ENCODE measurements at places on chromosomes 1 and 21. TPM values are rescaled to one million over a fixed set of nuclear protein-coding genes. Genes with fewer than 3 reads are reported as not detected.

GRCh38 chr21:34027721-34028461, 45.5 kb upstream of the MRPS6 start:
- DNase-seq, result no peak

DNA sequence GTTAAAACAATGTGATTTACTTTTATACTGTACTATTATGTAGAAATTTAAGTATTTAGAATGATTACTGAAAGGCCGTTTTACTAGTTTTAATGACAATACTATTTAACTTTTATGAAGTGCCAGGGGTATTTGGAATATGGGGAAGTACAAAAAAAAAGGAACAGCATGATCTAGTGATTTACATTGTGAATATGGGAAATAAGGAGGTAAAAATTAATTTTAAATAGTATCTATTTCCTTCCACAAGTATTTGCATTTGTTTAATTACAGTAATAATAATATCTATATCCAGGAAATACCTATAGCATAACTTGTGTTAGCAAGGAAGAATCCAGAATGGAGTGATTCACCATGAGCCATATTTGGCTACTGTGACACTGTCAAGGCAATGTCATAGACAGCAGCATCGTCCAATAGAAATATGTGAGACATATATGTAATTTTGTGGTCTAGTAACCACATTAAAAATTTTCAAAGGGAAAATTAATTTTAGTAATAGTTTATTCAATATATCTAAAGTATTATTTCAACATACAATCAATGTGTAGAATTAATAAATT, 22.0 kb downstream of the CNST start:
- DNase-seq, result no peak

DNA sequence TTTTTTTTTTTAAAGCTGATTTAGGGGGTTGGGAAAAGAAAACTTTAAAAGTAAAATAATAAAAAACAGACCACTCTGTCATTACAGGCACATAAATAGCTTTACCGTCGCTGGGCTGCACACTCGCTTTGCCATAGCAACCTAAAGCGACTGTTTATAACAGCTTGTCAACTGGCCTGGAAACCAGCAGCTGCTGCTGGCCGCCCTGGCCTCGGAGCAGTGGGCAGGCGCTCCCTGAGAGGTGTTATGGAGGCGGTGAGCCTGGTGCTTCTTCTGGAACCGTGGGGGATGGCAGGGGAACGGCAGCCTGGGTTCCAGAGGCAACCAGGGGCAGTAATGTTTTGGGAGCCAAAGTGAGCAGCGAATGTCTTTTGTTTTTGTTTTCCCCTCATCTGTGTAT, 45.7 kb downstream of the ATP2B4 start:
- DNase-seq, result peak; percentile 73

DNA sequence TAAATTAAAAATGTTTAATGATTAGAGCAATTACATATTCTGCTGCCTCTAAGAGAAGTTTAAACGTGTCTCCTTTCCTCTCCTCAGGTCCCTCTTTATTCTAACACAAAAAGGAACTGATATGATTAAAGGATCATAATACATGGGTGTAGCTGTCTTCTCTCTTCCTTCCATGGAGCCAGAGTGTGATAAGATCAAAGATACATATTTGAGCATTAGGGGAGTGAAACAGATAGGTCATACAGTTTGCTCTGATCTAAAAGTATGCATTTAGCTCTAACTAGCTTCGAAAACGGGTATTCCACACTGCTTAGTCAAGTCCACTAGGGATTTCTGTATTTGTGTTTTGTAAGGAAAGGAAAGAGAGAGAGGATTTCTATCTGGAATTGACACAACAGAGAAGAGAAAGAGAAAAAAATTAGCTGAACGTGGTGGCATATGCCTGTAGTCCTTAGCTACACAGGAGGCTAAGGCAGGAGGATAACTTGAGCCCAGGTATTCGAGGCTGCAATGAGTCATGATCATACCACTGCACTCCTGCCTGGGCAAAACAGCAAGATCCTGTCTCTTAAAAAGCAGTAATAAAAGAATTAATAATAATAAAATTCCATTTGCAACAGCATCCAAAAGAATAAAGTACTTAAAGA, 63.1 kb downstream of the CDC42BPA start:
- DNase-seq, result no peak

DNA sequence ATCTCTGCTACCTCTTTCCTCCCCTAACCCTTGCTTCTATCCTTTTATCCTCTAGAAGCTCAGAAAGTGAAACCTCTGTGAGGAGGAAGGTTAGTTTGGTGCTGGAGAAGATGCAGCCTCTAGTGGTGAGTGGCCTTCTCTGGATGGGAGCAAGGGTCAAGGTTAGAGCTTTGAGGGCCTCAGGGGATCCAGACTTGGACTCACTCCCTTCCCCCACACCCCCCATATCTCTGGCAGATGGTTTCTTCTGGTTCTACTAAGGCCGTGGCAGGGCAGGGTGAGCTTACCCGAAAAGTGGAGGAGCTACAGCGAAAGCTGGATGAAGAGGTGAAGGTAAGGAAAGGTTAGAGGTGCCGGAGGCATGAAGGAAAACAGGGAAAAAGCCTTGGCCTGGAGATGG, 9.2 kb downstream of the CGN start:
- DNase-seq, result no peak

DNA sequence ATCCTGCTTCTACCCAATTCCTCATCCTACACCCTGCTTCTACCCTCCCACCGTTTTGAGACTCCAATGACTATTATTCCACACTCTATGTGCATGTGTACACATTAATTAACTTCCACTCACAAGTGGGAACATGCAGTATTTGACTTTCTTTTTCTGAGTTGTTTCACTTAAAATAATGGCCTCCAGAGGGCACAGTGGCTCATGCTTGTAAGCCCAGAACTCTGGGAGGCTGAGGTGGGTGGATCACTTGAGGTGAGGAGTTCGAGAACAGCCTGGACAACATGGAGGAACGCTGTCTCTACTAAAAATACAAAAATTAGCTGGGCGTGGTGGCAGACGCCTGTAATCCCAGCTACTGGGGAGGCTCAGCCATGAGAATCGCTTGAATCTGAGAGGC, 464.8 kb downstream of the PTBP2 start:
- DNase-seq, result no peak

- no peak for DNase-seq
These were observed 4.1 kb upstream of the SLC2A1 start for GRCh38 chr1:42962641-42963377.

DNA sequence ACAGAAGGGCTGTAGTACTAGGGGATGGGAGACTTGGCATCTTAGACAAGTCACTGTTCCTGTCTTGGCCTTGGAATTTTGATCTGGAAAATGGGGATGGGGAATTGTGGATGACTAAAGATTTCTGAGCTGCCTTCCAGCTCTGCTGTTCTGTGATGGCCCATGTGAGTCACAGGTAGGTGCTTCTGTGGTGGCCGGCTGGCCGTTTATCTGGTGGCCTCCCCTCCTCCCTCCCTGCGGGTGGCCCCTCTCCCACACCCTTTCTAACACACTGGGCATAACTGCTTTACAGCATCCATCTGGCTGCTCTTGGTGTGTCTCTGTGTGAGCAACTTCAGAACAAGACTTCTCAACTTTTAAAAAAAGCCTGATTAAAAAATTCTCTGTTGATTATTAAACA, 35.9 kb downstream of the KCNA2 start:
- no peak for DNase-seq

DNA sequence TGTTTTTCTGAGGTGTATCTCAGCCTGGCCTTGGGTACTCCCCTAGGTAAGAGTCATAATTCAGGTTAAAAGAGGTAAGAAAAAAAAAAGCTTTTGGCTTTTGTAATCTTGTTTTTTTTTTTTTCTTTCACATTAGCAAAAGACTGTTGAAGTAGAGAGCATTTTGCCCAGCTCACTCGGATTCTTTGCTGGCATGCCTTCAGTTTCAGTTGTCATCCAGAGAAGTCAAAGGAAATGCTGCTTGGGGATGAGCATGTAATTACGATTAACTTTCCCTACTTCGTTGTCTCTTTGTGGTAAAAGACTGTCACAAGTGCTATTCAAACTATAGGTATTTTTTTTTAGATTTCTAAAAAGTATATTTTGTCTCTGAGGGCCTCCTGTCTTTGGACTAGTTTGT, 6.3 kb downstream of the BACH1 start:
- no peak for DNase-seq

GRCh38 chr1:201731142-201731541, 97.8 kb upstream of the IPO9 start:
- no peak for DNase-seq

GRCh38 chr1:21568006-21568746, 59.0 kb downstream of the ALPL start:
- DNase-seq, result no peak

DNA sequence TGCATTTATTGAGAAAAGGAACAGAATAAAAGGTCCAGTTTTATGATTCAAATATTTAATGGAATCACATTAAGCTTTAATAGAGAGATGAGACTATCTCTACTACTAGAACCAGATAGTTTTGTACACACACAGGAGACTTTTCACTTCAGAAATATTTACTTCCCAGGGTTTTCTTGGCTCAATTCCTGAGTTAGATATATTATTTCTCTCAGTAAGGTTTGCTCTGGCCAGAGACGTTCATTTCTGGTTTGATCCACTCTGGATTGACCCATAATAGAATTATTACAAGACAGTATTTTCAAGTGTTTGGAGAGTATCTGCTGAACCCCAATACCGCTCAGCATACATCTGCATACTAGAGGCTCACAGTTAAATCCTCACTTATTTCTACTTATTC, 1.3 kb upstream of the RCOR3 start:
- DNase-seq, result no peak

GRCh38 chr21:38756746-38757145, 49.0 kb upstream of the ETS2 start:
- DNase-seq, result no peak

DNA sequence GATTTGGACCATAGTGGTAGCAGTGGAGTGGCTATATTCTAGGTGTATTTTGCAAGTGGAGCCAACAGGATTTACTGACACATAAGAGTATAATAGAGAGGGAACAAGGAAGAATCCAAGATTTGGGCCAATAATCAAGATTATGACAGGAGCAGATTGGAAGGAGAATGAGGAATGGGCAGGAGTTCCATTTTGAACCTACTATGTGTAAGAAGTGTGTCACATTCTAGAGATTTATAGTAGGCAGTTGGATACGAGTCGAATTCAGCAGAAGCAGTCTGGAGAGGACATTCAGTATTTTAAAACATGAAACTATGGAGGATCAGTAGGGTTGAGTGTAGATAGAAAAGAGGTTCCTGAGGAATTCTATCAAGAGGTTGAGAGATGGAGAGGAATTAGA, 21.7 kb downstream of the INKA2 start:
- DNase-seq, result no peak

DNA sequence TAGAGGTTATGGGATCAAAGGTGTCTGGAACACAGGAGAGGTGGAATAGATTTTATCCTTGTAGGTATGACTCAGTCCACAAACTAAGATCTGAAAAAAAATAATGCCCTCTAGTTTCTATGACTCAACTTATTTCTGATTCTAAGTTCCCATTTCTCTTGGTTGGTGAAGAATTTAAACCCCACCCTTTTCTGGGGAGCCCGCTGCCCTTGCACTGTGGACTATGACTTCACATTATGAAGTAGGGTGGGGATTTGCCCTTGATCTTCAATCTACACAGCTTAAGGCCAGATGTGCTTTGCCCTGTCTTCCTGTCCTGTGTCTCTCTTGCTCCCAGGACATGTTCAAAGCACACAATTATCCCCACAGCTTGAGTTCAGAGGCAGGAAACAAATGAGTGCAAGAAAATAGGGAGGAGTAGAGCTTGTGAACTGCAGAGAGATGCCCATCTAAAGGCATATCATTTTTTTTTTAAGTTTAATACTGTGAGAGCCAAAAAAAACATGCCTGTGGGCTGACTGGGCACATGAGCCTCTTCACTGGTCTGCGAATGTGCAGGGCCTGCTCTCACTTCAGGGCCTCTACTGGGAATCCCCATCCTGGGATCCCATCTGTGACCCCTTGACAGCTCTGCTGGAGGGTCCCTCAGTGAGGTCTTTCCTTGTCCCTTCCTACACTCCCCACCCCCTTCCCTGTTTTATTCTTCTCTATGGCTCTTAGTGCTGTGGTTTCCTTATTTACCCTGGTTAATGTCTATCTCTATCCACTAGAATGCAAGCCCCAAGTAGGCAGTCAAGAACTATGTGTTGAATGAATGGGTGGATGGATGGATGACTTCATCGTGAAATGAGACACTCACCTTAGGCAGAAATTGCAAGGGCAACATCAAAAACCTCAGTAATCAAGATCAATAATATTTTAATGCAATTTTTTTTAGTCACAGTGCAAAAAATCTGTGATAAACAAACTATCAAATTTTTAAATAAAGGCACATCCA, 61.5 kb downstream of the CD58 start:
- DNase-seq, result no peak

DNA sequence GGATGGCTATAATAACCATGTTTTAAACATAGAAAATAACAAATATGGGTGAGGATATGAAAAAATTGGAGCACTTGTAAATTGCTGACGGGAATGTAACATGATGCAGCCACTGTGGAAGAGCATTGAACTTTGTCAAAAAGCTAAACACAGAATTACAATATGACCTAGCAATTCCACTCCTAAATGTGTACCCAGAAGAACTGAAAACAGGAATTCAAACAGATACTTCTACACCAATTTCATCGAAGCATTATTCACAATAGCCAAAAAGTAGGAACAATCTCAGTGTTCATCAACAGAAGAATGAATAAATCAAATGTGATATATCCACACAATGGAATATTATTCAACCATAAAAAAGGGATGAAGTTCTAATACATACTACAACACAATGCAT, 32.7 kb upstream of the COA6 start:
- DNase-seq, result no peak

GRCh38 chr1:36938819-36939218, 95.5 kb downstream of the GRIK3 start:
- no peak for DNase-seq

GRCh38 chr1:171931752-171932151, 90.5 kb downstream of the DNM3 start:
- no peak for DNase-seq

- DNase-seq, result no peak
These were observed 1.5 kb downstream of the ZNF691 start for GRCh38 chr1:42847721-42848460.

The ZNF672 gene
- 36.1 TPM for polyA plus RNA-seq

The LCE1B gene
- polyA plus RNA-seq, result not detected

The RAB3GAP2 gene
- 10.8 TPM for polyA plus RNA-seq

The ST6GALNAC5 gene
- polyA plus RNA-seq, result 0.37 TPM

The SAMSN1 gene
- 2.0 TPM for polyA plus RNA-seq

The EVA1C gene
- 42.9 TPM for polyA plus RNA-seq

The KCND3 gene
- polyA plus RNA-seq, result 8.0 TPM

Data from heart right ventricle (tissue), 16 donors.